CD4-positive, alpha-beta T cell treated with Interleukin-6 at 100 ng/mL for 8 hours (primary cell): ENCODE measurements at places on chromosomes 7 and 10.

- DNase-seq = no peak
These were observed 28.1 kb downstream of the CCDC6 start for GRCh38 chr10:59878289-59878688.

GRCh38 chr10:129692695-129693094 lies 225.7 kb downstream of the MGMT start:
- DNase-seq = no peak

DNA sequence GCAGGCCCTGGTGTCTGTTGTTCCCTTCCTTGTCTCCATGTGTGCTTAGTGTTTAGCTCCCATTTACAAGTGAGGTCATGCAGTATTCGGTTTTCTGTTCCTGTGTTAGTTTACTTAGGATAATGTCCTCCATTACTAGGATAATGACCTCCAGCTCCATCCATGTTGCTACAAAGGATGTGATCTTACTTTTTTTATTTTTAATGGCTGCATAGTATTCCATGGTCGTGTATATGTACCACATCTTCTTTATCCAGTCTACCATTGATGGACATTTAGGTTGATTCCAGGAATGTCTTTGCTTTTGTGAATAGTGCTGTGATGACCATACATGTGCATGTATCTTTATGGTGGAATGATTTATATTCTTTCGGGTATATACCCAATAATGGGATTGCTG lies 333.4 kb downstream of the EXOC4 start:
- DNase-seq = no peak

DNA sequence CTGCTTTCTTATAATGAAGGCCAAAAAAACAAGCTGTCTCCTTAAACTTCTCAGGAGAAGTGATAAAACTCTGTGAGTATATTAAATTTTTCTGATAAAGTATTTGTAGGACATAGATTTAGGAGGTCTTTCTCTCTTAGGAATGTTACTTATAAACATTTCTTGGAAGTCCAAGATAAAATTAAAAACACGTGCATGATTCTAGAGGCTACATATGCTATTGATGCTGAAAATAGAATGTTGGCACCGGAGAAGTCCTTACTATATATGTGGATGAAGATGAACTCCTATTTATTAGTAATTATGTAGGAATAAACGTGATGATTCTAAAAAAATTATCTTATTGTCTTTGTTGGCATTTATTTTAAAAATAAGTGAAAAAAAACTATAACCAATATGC lies 241.3 kb upstream of the LRRTM3 start:
- no peak for DNase-seq

- DNase-seq = no peak
These were observed 40.1 kb downstream of the CSTF2T start for GRCh38 chr10:51659344-51659743.

GRCh38 chr10:35913628-35914027 lies 271.5 kb upstream of the FZD8 start:
- DNase-seq = no peak

- DNase-seq = no peak
These were observed 132.0 kb upstream of the STK17A start for GRCh38 chr7:43450894-43451293.

DNA sequence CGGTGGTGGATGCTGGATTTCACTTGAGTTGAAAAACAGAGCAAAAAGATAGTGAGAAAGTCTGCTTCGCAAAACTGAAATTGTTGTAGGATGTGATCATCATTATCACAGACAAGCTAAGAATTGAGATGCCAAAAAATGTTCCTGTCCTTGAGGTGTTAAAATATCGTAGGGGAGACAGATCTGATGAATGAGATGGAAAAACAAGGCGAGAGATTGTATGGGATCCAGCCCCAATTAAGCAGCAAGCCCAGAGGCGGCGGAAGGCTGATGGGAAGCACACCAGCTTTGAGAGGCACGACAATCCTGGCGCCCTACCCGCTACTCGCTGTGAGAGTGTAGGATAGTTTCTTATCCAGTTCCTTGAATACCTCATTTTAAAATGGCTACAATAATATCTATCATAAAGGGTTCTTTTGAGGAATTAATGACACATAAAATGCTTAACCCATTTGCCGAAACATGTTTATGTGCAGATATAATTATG lies 131.1 kb upstream of the PTN start:
- DNase-seq = no peak

GRCh38 chr10:93482145-93482834 lies at the start of gene MYOF:
Gene MYOF, minus strand, starts transcription at chr10:93482334. Its CDS starts 140 bp downstream, at chr10:93482194.
- DNase-seq = peak; percentile 64

DNA sequence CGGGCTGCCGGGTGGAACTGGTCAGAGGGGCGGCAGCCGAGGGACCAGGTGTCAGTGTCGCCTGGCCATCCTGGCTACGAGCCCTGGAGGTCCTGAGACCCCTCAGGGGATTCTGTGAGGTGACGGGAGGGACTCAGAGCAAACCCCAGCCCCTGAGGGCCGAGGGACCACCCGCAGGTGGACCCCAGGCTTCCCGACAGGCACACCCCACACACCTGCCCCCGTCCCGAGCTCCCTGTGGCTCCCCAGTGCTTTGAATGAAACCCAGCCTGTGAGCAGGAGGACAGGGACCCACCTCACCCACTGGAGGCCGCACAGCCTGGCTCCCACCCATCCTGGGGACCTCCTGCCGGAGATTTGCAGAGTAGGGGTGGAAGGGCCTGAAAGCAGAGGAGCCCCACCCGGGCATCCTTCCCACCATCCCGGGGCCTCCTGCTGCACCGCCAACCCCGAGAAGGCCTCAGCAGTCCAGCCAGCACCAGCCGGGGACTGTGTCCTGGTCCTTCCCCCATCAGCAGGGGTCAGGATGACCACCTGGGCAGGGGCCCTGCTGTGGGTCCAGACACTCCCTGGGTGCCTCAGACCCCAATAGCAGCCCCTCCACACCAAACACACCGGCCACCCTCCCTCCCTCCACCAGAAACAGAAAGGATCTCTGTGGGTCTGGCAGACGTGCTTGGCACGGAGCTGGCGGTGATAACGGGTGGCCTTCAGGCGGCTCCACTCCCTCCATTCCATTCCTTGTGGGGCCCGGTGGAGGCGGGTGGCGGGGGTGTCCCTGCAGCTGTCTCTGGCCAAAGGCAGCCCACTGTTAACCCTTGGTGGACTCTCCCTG lies 13.9 kb downstream of the VENTX start:
- no peak for DNase-seq

- DNase-seq = no peak
These were observed 40.3 kb upstream of the GNAT3 start for GRCh38 chr7:80552031-80552694.

DNA sequence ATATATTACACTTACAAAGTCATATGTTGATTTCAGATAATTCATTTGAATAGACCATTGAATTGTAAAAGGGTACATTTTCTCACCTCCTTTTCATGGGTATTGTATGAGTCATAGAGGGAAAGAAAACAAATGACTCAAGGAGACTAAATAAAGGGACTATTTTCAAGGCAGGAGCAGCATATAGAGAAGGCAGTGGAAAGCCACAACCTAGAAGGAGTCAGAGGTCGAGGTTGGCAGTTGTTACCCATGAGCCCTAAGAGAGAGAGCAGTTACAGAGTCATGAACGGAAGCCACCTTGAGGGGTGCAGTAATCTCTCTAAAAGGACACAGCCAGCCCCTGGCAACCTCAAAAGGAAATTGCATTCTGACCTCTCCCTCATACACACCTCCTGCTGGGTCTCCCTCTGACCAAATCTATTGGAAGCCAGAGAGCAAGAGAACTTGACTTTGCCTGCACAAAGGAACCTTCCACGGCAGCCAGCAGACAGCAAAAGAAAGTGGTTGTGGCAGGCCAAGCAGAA lies 137.9 kb downstream of the GRM8 start:
- DNase-seq = no peak

DNA sequence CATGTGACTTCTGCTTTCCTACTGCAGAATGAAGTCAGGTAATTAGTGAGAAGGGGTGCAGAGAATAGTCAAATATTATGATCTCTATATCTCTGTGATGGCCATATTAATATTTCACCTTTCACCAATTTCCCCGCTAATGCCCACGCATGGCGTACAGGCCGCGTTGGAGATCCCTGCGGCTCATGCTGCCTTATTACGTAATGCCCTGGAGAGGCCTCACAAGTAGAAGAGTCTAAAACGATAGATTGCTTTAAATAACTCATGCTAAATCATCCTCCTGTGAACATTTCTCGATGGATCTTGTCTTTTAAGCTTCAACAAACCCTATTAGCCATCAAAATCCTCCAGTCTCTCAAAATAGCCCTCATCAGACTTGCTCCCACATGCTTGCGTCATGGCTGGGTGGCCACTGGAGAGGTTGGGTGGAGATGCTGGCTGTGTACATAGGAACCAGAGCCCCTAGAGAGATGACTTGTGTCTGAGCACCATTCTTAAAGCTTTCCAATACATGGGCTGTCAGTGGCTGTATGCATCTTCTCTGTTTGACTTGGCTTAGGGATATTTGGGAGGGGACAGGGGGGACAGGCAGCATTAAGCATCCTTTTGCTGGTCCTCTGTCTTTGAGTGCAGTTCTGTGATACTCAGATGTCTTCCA lies 79.5 kb upstream of the INSYN2A start:
- no peak for DNase-seq

DNA sequence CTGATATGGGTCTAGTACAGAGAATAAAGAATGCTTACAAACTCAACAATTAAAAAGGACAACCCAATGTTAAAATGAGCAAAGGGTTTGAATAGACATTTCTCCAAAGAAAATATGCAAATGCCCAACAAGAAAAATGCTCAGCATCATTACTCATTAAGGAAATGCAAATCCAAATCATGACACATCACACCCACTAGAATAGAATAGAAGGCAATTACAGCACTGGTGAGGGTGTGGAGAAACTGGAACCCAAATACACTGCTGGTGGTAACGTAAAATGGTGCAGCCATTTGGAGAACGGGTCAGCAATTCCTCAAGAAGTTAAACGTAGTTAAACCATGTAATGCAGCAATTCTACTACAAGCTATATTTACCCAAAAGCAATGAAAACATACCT lies 53.8 kb downstream of the KDM7A start:
- no peak for DNase-seq

- no peak for DNase-seq
These were observed 4.8 kb upstream of the KCNIP2 start for GRCh38 chr10:101848408-101848807.

- no peak for DNase-seq
These were observed 93.2 kb downstream of the SORCS1 start for GRCh38 chr10:107071301-107071700.

DNA sequence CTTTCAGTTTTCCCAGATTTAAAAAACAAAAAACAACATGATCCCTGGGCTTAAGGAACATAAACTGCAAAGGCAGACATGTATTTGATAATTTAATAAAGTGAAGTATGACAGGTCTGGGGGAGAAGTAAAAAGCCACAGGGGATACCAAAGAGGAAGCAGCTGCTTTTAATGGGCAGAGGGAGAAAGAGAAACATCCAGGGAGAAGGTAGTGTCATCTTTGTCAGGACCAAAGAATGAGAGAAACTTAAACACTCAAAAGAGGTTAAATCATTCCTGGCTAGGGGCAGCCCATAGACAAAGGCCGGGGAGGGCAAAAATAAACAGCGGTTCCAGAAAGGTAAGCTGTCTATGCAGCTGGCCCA lies 94.5 kb downstream of the GRB10 start:
- no peak for DNase-seq

- DNase-seq = no peak
These were observed 212.7 kb upstream of the ZNF804B start for GRCh38 chr7:88546808-88547207.

DNA sequence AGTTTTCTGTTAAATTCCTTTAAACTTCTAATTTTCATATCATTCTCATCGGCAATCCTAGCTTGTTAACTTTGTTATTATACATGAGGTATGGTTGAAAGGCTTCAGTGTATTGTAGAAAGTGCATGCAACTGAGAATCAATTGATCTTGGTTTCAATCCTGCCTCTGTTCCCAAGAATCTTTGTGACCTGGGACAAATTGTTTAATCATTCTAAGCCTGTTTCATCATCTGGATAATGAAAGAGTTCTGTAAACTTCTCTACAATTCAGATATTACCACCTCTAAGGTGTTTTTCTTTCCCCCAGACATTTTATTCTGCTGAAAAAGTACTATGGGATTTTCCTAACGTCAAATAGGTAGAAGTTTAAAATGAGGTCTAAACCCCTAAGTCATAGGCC lies 179.0 kb downstream of the RNLS start:
- no peak for DNase-seq

- DNase-seq = no peak
These were observed 66.8 kb downstream of the MKI67 start for GRCh38 chr10:128059266-128059981.

DNA sequence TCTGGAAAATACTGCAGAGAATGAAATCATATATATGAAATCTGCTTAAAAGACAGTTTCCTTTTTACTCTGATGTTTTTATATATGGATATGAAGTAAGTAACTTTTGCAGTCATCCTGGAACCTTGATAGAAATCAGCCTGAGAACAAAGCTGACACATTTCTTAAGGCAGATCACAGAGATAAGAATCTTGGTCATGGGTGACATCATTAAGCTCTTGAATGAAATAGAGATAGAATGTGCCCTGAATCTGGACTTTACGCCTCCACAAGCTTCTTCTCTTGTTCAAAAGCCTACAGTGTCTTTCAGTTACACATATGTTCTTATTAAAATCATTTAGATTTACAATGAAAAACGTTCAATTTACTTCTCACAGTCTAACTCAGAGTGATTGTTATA lies 319.1 kb upstream of the CNTNAP2 start:
- DNase-seq = no peak

GRCh38 chr10:106711313-106711906 lies 453.1 kb downstream of the SORCS1 start:
- no peak for DNase-seq

DNA sequence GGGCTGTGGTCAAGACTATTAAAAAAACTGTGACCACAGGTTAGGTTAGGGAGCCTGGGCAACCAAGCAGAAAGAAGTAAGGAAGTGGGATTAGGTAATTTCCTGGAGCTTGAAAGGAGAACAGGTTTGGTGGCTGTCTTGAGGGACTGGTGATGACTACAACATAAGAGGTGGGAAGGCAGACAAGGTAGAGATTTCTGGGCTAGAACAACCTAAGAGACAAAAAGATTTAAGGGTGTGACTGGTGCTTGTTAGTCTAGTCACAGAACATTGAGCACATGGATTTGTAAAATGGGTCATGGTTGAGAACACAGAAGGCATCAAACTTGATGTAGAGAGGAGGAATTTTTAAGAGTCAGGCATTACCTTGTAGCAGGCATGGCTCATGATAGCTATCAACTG lies 123.7 kb upstream of the ASAH2 start:
- DNase-seq = no peak

- no peak for DNase-seq
These were observed 16.6 kb upstream of the PTN start for GRCh38 chr7:137360087-137360679.

GRCh38 chr7:29282819-29283414 lies 88.3 kb downstream of the CHN2 start:
- no peak for DNase-seq

GRCh38 chr10:73932620-73933112 lies 21.7 kb downstream of the PLAU start:
- no peak for DNase-seq
